ENCODE measurements at places on chromosomes 6 and 20.

- DNase-seq: peak; percentile 75
These were observed 843 bp upstream of the HEY2 start for GRCh38 chr6:125748406-125749172.

DNA sequence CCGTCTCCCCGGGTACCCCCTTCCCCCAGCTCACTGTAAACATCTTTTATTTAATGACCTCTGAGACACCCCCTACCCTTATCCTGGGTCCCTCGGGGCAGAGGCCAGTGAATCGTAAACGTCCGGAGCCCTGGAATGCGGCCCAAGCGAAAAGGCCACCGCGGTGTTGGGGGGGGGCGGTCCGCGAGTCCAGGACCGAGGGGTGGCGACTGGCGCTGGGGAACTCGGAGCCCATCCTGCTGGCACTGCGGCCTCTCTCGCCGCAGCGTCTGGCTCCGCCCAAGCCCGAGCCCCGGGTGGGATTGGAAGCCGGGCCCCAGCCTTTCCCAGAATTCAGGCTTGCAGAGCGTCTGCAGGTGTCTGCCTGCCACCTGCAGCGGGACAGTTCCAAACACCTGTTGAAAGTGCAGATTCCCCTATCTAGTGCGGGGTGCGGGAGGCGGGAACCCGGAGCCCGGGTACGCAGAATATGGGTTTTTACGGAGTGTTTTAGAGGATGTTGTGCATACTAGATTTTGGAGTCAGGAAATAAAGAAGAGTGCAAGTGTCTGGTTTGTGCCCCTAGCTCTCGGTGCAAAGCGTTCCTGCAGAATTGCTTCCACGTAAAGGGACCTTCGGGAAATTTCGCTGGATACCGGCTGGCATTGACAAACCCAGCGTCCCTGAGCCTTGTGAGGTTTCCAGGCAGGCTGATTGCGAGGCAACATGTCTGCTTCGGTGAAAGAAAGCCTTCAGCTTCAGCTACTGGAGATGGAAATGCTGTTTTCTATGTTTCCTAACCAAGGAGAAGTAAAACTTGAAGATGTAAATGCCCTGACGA lies 800 bp downstream of the RWDD2A start:
- DNase-seq: peak; percentile 88

DNA sequence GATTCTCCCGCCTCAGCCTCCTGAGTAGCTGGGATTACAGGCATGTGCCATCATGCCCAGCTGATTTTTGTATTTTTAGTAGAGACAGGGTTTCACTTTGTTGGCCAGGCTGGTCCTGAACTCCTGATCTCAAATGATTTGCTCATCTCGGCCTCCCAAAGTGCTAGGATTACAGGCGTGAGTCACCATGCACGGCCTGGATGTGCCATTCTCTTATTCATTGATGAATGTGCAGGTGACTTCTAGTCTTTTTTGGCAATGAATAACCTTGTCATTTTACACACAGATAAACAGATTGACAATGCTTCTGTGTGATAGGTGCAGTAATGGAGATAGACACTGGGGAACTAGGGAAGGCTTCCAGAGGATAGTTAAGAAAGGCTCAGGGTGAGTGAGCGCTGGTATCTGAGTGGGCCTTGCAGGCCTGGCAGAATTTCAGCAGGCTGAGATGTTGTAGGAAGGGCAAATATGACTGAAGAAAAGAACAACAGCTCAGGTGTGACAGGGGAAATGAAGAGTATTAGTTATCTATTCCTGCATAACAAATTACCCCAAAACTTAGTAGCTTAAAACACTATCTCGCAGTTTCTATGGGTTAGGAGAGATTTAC lies 23.3 kb downstream of the PPARD start:
- DNase-seq: no peak

- peak; percentile 88 for DNase-seq
These were observed 91.4 kb upstream of the NEDD9 start for GRCh38 chr6:11323666-11324452.

GRCh38 chr6:105607636-105608621 lies 205.0 kb upstream of the PREP start:
- DNase-seq: no peak

GRCh38 chr20:50930139-50930975 lies 880 bp downstream of the ADNP start:
- DNase-seq: peak; percentile 91

- DNase-seq: peak; percentile 80
These were observed 577 bp upstream of the SLC24A3 start for GRCh38 chr20:19211661-19212468.

DNA sequence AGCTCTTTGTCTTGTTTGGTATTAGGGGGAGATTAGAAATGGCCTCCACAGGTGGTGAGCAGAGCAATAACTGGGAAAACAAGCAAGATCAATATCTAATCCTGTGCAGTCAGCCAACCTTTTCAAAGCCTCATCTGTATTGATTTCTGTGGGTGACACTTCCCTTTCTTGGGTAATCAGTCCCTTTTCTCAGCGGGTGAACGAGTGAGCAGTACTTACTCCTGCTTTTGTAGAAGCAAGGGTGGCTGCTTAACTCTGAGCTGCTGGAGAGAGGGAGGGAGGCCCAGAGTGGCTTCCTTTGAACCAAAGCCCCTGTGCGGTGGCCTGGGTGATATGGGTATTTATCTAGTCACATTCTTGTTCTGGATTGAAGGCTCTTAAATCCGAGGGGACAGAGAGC lies 254.8 kb upstream of the CHD6 start:
- no peak for DNase-seq

All from spleen (tissue), 13 donors.